Stimulated activated CD4-positive, alpha-beta T cell treated with anti-CD3 and anti-CD28 coated beads, Interleukin-15, amount 100 ng/mL, for 24 hours (primary cell): ENCODE measurements at places on chromosomes 4 and X.

DNA sequence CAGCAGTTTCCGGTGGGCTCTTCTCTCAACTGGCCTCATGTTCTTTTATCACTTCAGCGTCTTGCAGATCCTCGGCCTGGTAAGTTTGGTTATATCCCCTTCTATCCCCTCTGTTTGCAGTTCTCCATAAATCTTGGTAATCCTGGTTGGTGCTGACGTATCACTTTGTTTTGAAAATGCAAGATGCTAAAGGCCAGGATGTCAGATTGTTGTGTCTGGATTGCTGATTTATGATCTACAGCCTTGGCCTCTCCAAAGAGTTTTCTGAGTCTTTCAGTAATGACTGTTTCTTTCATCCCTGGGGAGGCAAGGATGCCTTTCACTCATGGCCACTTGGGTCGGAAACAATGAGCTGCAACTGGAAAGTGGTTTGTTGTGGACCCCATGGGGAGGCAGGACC lies 146.4 kb downstream of the AMMECR1 start:
- no peak for DNase-seq

GRCh38 chrX:24741330-24741729 lies 47.6 kb downstream of the POLA1 start:
- DNase-seq: no peak

GRCh38 chr4:106496061-106496460 lies 127.5 kb upstream of the GIMD1 start:
- DNase-seq: no peak

- no peak for DNase-seq
Measured at GRCh38 chr4:158008551-158009218, 164.1 kb downstream of the GASK1B start.

DNA sequence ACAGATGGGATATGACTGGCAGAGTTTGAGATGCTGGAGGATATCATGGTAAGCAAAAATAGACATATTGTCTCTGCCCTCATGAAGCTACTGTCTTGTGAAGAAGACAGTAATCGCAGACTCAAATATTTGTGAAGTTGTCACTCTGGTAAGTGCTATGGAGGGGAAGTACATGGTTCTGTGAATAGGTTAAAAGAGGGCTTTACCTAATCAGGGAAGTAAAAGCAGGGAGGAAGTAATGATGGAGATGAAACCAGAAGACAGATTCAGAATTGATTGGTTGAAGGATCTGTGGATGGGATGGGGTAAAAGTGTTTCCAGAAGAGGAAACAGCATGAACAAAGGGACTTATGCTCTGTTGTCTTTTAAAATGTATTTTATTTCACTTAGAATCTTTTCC lies 19.3 kb upstream of the MAGED1 start:
- DNase-seq: no peak

DNA sequence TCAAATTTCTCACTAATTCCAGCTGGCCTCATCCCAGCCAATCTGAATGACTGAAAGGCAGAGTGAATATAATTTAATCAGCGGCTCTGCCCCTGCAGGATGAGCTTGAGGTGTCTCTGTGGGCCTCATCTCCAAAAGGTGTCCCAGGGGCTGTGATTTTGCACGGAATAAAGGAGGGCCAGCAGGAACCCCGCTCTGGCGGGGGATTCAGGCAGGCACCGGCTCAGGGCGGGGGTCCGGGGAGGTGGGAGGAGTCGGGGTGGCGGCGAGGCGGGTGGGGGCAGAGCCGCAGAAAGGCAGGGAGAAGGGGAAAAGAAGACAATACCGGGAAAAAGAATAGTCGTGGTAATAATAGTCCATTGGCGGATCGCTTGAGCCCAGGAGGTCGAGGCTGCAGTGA lies 16.0 kb upstream of the ERCC6L start:
- no peak for DNase-seq

DNA sequence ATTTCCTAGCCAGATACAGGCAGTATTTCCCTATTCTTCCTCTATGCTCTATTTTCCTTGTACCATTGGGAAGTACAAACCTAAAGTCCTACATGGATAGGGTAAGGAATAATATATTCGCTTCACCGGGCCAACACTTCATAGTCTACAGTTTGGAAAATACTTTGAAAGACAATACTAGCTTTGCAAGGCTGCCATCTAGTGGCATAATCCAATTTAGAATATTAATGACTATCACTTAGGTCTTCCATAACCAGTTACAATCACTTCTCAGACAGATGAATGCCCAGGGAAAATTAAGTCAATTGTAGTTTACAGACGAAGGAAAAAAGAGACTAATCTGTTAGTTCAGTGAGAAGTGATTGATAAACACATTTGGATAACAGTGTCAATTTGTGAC lies 141.0 kb upstream of the FAM47C start:
- no peak for DNase-seq

- peak; percentile 50 for DNase-seq
Measured at GRCh38 chrX:130539721-130540321, 138.0 kb downstream of the RBMX2 start.

DNA sequence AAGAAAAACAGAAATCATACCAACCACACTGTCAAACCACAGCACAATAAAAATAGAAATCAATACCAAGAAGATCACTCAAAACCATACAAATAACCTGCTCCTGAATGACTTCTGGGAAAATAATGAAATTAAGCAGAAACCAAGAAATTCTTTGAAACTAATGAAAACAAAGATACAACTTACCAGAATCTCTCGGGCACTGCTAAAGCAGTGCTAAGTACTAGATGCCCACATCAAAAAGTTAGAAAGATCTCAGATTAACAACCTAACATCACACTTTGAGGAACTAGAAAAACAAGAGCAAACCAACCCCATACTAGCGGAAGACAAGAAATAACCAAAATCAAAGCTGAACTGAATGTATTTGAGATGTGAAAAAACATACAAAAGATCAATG lies 33.2 kb downstream of the AWAT2 start:
- no peak for DNase-seq

DNA sequence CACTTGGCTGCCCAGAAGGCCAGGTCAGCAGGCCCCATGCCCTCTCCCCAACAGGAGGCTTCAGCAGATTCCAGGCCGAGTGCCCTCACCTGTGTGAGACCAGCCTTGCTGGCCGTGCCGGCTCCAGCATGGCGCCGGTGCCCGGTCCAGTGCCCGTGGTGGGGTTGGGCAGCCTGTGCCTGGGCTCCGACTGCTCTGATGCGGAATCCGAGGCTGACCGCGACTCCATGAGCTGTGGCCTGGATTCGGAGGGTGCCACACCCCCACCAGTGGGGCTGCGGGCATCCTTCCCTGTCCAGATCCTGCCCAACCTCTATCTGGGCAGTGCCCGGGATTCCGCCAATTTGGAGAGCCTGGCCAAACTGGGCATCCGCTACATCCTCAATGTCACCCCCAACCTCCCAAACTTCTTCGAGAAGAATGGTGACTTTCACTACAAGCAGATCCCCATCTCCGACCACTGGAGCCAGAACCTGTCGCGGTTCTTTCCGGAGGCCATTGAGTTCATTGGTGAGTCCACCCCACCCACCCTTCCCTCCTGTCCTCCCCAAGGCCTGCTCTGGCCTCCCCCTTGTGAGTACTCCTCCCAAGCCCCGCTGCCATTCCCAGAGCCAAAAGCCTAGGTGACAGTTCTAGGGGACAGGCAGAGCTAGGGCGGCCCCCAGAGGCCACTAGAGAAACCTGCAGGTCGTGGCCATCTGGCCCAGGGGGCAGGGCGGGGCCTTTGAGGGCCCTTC lies 2.3 kb downstream of the DUSP9 start:
- DNase-seq: peak; percentile 59

GRCh38 chr4:73788411-73788810 lies 48.0 kb downstream of the CXCL8 start:
- no peak for DNase-seq

DNA sequence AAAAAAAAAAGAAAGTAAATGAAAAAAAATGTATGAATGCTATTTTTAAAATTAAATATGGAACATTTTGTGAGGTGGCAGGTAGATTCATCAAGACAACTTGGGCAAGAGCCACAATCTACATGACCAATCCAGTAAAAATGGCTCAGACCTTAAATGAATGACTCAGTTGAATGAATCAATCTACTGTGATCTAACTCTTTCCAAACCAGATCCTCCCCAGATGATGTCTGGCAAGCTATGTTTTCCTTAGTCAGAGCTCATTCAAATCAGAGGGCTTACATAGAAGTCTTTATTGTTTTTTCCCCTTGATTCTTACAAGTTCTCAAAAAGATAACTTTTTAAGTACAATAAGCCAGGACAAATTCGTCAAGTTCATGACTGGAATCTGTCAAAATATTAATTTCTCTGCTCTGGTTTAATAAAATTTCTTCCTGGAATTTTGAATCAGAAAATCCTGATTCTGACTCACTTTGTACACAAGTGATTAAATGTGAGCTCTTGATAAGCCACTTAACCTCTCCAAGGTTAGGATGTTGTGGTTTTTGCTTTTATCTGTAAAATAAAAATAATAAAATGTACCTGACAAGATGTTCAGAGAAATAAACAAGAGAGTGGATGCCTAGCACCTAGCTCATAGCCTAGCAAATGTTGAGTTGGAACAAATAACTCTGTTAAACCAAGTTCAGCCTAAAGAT lies 105.6 kb upstream of the SMIM31 start:
- DNase-seq: no peak

DNA sequence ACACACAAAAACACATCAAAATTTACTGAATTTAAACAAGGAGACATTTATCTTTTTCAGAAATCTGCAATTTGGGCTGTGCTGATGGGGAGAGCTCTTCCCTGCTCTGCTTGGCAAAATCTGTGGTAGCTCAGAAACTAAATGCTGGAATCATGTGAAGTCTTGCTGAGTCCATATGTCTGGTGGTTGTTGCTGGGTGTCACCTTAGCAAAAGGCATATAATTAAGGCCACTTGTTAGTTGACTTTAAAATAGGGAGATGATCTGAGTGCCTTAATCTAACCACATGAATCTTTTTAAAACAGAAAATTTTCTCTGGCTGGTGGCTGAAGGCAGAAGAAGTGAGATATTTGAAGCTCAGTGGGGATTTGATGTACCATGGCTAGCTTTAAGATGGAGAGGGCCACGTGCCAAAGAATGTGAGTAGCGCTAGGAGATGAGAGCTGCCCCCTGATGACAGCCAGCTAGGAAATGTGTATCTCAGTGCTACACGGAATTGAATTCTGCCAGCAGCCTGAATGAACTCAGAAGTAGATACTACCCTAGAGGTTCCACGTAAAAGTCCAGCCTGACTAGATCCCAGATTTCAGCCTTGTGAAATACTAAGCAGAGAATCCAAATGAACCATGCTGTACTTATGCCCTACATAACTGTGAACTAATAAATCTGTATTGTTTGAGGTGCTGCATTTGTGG lies 7.6 kb upstream of the GUF1 start:
- no peak for DNase-seq

- DNase-seq: no peak
Measured at GRCh38 chr4:43411226-43411625, 518.7 kb downstream of the GRXCR1 start.

- no peak for DNase-seq
Measured at GRCh38 chr4:153026591-153027346, 90.6 kb downstream of the FHDC1 start.

DNA sequence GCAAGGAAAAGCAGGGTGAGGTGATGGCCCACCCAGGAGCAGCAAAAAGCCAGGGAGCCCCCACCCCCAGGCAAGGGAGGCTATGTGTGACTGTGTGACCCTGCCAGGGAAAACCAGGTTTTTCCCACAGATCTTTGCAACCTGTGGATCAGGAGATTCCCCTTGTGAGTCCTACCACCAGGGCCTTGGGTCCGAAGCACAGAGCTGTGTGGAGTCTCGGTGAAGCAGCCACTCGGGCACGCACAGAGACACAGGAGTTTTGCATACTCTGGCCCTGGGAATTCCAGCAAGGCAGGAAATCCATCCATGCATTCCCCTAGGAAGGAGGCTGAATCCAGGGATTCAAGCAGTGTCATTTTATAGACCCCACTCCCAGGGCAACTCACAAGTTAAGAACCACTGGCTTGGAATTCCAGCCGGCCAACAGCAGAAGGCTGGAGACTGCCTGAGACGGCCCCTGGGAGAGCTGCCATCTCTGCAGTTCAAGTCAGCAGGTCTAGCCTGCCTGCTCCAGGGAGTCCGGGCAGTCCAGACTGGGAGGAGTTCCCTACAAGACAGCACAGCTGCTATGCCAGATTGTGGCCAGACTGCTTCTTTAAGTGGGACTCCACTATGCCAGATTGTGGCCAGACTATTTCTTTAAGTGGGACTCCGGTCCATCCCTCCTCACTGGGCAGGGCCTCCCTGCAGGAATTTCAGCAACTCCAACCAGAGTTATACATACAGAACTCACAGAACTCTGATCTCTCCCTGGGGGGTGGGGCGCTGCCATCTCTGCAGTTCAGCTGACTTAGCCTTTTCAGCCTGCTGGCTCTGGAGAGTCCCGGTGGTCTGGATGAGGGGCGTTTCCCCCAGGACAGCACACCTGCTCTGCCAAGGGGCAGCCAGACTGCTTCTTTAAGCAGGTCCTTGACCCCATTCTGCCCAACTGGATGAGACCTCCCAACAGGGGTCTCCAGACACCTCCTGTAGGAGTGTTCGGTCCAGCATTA lies 85.1 kb upstream of the ADAD1 start:
- no peak for DNase-seq

- no peak for DNase-seq
Measured at GRCh38 chr4:39730072-39730471, 32.1 kb downstream of the UBE2K start.

DNA sequence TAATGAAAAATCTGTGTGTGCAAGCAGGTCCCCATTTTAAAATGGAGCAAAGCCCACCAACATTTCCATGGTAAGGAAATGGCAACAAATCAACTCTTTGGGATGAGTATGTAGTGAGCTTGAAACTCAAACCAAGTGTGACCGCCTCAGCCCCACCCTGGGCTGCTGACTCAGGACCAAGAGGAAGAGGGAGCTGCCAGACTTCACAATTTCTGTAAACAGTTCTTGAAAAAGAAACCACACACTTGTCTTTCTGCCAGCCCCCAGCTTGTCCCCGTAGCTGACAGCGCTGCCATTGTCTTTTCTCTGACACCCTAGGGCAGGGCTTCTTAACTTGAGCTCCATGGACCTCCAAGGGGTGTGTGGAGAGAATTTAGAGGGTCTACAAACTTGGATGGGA lies 10.3 kb downstream of the RTL5 start:
- DNase-seq: no peak

DNA sequence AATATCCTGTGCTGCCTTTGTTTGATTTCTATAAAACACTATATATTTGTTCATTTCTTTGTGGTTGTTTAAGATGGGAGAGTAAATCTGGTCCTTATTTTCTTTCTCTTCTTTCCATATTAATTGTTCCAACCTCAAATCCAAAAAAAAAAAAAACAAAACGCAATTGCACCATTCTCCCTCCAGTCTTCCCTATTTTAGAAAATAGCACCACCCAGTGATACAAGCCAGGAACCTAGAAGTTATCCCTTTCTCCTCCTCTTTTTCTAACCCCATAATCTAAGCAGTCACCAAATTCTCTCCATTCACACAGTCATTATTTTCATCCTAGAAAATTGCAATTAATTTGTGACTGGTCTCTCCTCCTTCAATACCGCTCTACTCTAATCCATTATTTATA lies 107.8 kb downstream of the GABRA3 start:
- DNase-seq: no peak

- no peak for DNase-seq
Measured at GRCh38 chr4:16883806-16884205, 14.6 kb downstream of the LDB2 start.
